ENCODE measurements at places on chromosomes 7 and 10.

DNA sequence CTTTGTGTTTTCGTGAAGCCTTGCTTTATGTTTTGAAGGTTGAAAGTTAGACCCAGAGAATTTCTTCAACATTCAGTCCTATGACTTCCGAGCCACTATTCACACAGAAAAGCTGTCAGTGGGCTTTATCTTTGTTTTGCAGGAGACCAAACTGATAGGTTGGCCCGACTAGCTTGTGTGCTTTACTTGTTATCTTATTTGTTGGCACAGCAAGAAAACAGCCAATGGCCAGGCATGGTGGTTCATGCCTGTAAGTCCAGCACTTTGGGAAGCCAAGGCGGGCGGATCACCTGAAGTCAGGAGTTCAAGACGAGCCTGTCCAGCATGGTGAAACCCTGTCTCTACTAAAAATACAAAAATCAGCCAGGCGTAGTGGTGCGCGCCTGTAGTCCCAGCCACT, 16.0 kb upstream of the GDI2 start:
- DNase-seq, result no peak

DNA sequence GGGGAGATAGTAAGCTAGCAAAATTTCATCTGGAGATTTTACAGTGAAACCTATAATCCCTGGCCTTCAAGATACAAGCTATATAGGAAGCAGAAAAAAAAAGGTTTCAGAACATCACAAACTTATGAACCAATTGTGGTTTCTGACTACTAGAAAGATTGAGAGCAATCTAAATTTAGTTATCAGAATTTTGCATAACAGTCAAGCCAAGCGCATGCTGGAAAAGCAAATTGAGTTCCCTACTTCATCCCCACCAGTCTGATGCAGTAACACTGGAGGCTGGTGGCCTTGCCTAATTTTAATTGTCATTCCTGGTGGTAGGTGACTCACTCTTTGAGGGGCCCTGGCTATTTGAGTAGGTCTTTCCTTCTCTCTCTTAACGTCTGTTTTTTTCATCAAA, 46.3 kb upstream of the ELMO1 start:
- no peak for DNase-seq

- no peak for DNase-seq
Measured at GRCh38 chr7:147170341-147171012, 1053.9 kb downstream of the CNTNAP2 start.

- no peak for DNase-seq
Measured at GRCh38 chr7:101426303-101427011, 63.8 kb downstream of the COL26A1 start.

GRCh38 chr10:110859206-110859972, 12.3 kb upstream of the PDCD4 start:
- DNase-seq, result no peak

DNA sequence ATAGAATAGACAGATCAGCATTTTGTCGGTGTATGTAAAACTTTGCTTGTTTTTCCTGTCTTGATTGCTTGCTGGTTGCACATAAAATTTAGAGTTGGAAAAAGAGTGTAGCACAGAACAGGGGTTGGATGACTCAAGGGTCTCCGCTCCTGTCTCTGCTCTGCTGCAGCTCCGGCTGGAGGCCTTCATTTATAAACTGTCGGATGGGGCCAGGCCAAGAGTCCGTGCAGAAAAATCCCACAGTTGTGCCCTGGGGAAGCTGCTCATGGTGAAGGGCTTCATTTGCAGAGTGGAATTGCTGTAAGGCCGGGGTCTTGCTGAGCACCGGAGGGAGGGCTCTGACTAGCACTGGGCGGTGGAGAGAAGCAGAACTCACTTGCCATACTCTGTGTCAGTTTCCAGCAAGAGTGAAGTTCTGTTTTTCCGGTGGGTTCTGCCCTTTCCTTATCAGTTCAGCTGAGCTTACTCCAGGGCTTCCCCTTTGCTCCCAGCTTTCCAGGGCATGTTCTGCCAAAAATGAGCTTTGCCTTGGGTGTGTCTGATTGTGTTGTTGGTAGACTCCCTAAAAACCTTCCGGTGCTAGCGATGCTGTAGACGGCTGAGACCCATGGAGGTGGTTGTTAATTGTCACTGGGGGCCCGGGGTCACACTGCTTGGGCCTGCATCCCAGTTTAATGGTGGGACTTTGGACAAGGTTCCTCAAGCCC, 67.2 kb downstream of the CAMK1D start:
- no peak for DNase-seq

GRCh38 chr7:131967216-131967730, 410.8 kb upstream of the PODXL start:
- DNase-seq, result no peak

- no peak for DNase-seq
Measured at GRCh38 chr10:1595726-1596125, 141.6 kb downstream of the ADARB2 start.

- DNase-seq, result no peak
Measured at GRCh38 chr10:85741626-85742300, 624.8 kb downstream of the GRID1 start.

GRCh38 chr10:103476046-103476768, 2.8 kb downstream of the CALHM3 start:
- no peak for DNase-seq
